H9 (cell line): ENCODE measurements at places on chromosomes 12 and 14. TPM values are rescaled to one million over a fixed set of nuclear protein-coding genes. Genes with fewer than 3 reads are reported as not detected.

GRCh38 chr14:70971560-70971959 lies 64.3 kb downstream of the PCNX1 start:
- no peak overlapping the region for H3K27ac ChIP-seq
- DNase-seq: no peak
- no peaks in the 10 kb centered on the region for H3K27me3 ChIP-seq
- no peak overlapping the region for H3K4me3 ChIP-seq
- H3K36me3 ChIP-seq: peaks cover 4% of the 10 kb centered on the region; the same call in 2 of the 3 replicates
- H3K4me1 ChIP-seq: no peaks in the 10 kb centered on the region

GRCh38 chr12:98514982-98515286 lies 456 bp upstream of the TMPO start:
- peaks cover 5% of the 10 kb centered on the region; the same call in 1 of the 2 replicates for H3K4me1 ChIP-seq
- peaks cover 9% of the 10 kb centered on the region for H3K36me3 ChIP-seq
- peak overlapping the region; percentile 99 for H3K27ac ChIP-seq
- peak overlapping the region; percentile 95 for H3K4me3 ChIP-seq
- no peak for DNase-seq

DNA sequence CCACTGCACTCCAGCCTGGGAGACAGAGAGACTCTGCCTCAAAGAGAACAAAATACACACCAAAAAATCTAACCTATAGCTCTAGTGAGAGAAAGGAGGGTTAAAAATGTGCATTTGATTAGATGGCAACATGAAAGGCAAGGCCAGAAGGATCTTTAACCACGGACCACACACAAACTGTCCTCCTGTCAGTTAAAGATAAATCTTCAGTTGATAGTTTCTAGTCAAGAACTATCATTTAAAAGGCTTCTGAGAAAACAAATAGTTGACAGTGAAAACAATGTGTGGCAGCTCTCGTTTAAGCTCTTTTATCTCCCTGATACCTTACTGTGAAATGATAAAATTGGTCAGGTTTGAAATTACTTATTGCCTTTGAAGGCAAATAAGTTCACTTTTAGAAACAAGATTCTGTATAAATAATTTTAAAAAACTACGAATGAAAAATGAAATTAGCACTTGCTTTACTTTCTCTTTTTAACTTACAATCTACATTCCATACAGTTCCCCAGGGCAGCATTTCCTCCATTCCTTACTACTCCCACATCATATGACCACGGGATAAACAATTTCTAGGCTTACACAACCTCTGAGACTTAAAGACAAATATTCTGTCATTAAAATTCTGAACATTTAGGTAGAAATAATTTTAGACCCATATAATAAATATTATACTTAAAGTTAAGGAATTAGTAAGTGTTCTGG lies 71.4 kb upstream of the GNPNAT1 start:
- H3K4me3 ChIP-seq: no peak overlapping the region
- no peaks in the 10 kb centered on the region for H3K27me3 ChIP-seq
- peaks cover 54% of the 10 kb centered on the region for H3K36me3 ChIP-seq
- no peak overlapping the region for H3K27ac ChIP-seq
- DNase-seq: no peak
- H3K4me1 ChIP-seq: no peaks in the 10 kb centered on the region; the same call in 1 of the 2 replicates

DNA sequence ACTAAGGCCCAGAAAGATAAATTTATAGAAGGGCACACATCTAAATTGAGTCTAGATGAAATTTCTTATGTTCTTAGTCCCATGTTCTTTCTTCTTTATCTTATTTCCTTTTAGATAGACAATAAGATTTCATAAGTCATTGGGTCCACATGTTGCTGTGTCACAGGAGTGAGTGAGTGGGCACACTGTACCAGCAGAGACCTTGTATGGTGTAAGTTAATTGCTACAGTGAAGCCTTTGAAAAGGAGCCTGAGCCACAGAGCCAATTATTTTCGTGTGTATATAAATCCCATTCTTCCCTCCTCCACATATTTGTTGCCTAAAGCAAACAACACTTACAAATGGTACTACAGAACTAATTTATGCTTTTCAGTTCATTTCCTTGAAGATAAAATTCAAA lies 79.1 kb downstream of the GRIP1 start:
- peaks cover 4% of the 10 kb centered on the region for H3K4me1 ChIP-seq
- H3K27ac ChIP-seq: no peak overlapping the region
- no peak for DNase-seq
- no peak overlapping the region for H3K4me3 ChIP-seq
- no peaks in the 10 kb centered on the region for H3K27me3 ChIP-seq

DNA sequence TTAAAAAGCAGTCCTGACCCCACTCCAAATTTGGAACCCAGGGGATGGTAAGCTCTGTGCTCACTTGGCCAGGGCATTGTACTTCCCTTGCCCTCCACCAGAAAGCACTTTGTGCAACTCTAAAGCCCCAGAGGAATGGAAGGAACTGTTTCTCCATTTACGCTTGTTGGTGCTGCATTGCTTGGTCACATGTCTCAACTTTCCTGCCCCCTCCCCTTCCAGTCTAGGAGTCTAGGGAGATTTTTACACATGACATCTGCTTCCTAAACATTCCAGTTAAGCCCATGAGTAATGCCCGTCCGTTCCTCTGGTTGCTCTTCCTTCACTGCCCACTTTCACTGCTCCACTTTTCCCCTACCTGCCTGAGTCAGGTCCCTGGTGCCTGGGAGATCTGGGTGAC lies 92.6 kb upstream of the MAP1LC3B2 start:
- no peaks in the 10 kb centered on the region for H3K36me3 ChIP-seq
- DNase-seq: no peak
- H3K27ac ChIP-seq: no peak overlapping the region
- H3K4me1 ChIP-seq: no peaks in the 10 kb centered on the region

GRCh38 chr12:118637767-118638370 lies 261.5 kb downstream of the SUDS3 start:
- H3K27ac ChIP-seq: no peak overlapping the region
- H3K4me3 ChIP-seq: no peak overlapping the region
- no peaks in the 10 kb centered on the region for H3K27me3 ChIP-seq
- no peak for DNase-seq
- no peaks in the 10 kb centered on the region for H3K36me3 ChIP-seq

- no peak overlapping the region for H3K4me3 ChIP-seq
- no peaks in the 10 kb centered on the region for H3K4me1 ChIP-seq
- no peak overlapping the region for H3K27ac ChIP-seq
- no peaks in the 10 kb centered on the region for H3K36me3 ChIP-seq
- no peak for DNase-seq
- no peaks in the 10 kb centered on the region for H3K27me3 ChIP-seq
Observed at GRCh38 chr12:51345681-51346080, 798 bp downstream of the CELA1 start.

DNA sequence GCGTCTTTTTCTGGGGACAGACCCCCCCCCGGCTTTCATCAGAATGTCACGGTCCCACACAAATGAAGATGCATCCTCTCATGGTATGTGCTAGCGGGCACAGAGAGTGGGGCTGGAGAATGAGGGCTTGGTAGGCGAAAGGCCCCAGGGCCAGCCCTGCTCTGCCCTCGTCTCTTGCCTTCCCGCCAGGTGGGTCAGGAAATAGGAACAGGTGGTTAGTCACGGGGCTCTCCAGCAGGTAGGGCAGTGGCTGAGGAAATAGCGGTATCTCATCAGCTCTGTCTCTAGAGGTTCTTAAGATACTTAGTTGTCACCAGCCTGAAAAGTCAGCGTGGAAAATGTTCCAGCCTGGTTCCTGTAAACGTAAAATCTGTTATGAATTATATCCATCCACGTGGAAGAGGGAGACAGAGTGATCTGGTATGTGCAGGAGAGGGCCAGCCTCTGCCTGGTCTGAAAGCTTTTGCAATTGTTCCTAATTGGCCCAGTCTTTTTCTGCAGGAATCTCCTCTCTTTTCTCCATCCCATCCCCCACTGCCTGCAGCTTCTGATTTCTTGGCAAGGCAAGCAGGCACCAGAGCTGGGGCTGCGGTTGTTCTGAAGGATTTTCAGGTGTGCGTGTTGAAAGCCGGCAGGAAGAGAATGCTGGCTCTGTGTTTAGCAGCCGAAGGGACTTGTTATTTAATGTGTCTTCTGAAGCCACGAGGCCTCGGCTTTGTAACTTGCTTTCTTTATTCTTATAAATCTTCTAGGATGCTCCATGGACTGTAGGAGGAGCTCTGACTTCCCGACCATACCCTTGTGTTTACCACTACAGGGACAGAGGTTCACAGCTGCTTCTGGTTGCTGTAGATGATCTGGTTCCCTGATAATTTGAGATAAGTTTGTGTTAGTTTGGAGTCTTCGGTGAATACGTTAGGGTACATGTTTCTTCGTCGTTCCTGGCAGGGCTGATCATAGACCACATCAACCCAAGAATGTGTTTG lies 131.1 kb downstream of the CACNA1C start:
- H3K27me3 ChIP-seq: no peaks in the 10 kb centered on the region
- no peaks in the 10 kb centered on the region for H3K36me3 ChIP-seq
- H3K4me3 ChIP-seq: no peak overlapping the region
- H3K27ac ChIP-seq: no peak overlapping the region
- H3K4me1 ChIP-seq: peaks cover 10% of the 10 kb centered on the region; the same call in 1 of the 2 replicates

GRCh38 chr14:104968153-104968527 lies 10.0 kb downstream of the AHNAK2 start:
- no peaks in the 10 kb centered on the region; the same call in 1 of the 2 replicates for H3K27me3 ChIP-seq
- H3K4me3 ChIP-seq: peak overlapping the region; percentile 68; the same call in 1 of the 3 replicates
- H3K36me3 ChIP-seq: no peaks in the 10 kb centered on the region
- peaks cover 3% of the 10 kb centered on the region; the same call in 1 of the 2 replicates for H3K4me1 ChIP-seq
- peak; percentile 69 for DNase-seq

- H3K36me3 ChIP-seq: no peaks in the 10 kb centered on the region; the same call in 2 of the 3 replicates
- no peak for DNase-seq
- H3K4me3 ChIP-seq: no peak overlapping the region
- H3K27ac ChIP-seq: no peak overlapping the region
- no peaks in the 10 kb centered on the region for H3K27me3 ChIP-seq
Observed at GRCh38 chr12:105506678-105507310, 176.3 kb downstream of the C12orf75 start.

DNA sequence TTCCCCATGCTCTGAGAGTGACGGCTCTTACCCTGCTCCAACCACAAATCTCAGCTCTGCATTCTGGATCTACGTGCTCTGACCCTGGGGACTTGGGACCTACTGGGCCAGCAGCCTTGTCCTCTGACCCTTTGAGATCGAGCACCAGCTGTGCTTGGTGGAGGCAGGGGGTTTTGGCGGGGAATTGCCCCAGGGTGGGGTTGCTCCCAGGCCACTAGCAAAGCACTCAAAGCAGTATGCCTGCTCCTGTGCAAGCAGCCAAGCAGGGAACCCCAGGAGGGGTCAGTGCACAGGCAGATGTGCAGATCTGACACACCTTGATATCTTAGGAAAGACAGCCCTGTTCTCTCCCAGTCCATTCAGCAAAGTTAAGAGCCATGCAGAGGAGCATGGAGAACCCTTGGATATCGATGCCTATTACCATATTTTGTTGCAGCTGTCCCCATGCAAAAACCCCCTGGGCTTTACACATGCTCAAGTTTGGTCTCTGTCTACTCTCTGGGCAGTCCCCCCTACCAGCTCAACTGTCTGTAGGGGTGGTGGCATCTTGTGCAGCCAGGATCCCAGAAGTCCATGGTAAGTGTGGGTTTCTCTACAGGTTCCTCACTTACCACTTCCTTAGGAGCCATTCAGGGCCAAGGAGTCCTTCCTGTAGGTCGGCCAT lies 319.0 kb downstream of the TMTC2 start:
- H3K27ac ChIP-seq: no peak overlapping the region
- no peaks in the 10 kb centered on the region for H3K4me1 ChIP-seq
- DNase-seq: no peak
- no peaks in the 10 kb centered on the region for H3K27me3 ChIP-seq

DNA sequence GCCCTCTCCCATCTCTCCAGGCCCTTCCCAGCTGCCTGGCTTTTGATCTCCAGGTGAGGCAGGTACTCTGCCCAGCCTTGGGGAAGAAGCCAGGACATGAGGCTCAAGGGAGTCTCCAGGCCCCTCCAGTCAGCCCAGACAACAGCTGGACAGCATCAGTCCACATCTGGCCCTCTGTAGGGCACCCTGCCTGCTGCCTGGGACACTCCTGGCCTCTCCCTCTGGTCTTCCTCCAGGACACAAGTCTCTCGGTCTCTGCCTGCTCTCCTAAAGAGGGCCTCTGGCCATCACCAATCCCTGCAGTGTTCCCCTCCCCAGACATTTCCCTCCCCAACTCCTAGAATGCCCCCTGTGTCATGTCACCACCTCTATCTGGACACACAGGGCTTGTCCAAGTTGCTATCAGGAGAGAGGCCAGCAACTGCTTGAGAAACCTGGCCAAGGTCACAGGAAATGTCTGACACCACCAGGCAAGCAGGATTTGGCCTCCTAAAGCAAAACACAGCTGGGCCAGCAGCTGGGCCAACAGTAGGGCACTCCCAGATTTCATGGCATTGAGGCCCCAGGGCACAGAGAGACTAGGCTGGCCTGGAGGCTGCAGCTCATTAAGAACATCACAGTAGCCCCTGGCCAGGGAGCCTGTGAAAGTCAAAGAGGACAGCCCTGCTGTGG lies 29.0 kb downstream of the LTBP2 start:
- H3K4me3 ChIP-seq: no peak overlapping the region
- no peak for DNase-seq
- H3K36me3 ChIP-seq: no peaks in the 10 kb centered on the region

DNA sequence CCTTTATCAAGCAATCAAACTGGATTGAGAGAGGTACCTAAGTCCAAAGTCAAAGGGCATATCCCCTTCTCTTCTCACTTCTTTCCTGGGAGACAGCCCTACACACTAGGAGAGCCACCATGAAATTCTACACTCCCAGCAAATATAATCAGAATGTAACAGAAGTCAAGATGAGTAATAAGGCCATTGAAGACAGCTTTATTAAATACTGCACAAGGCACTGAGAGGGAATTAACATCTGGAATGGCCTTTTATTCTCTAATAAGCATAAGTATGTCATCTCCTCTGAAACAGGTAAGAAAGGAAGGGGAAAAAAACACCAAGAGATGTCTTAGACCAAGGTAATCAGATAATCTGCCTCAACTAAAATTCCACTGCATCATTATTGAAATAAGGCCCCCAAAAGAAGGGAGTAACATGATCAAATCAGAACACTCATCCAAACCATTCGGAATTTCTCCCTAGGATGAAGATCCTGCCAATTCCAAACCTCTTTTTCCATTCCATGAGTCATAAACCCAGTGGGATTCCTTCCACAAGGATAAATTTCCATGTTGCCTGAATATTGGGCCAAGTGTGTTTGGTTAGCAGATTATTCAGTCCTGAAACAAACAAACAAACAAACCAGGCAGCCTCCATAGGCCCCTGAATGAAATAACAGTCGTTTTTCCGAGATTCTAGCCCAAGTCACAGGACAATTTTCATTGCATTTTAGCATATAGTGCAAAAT lies 19.9 kb downstream of the SLC35F4 start:
- no peaks in the 10 kb centered on the region; the same call in 1 of the 2 replicates for H3K4me1 ChIP-seq
- no peak overlapping the region for H3K27ac ChIP-seq
- no peak for DNase-seq
- no peak overlapping the region for H3K4me3 ChIP-seq
- no peaks in the 10 kb centered on the region for H3K27me3 ChIP-seq

DNA sequence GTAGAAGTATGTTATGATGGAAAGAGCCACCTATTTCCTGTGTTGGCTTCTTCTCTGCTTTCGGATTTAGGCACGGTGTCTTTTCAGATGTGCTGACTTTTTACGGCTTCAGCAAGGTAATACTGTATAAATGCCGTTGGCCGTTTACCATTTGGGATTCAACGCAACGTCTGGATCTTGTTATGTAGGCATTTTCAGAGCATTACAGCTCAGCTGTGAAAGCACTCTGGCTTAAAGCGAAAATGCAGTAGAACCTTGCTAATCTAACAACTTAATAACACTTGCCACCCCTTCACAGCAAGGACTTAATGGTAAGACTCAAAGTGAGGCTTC lies 229.9 kb downstream of the EFCAB11 start:
- peaks cover 17% of the 10 kb centered on the region; the same call in 1 of the 2 replicates for H3K4me1 ChIP-seq
- no peak overlapping the region for H3K4me3 ChIP-seq
- no peak overlapping the region for H3K27ac ChIP-seq

Gene STAC3
- total RNA-seq: 2.0 and 2.8 TPM in 2 replicates

Gene CLEC7A
- not detected in 2 replicates for total RNA-seq

Gene IL22
- not detected in 2 replicates for total RNA-seq

Gene ANKS1B
- 3.4 and 4.1 TPM in 2 replicates for total RNA-seq

Gene SLC6A13
- not detected in 2 replicates for total RNA-seq

Gene FERMT2
- total RNA-seq: 128 and 136 TPM in 2 replicates
